NCI-H187 treated with DMSO at 0.1 percent for 48 hours (cell line): ENCODE measurements at places on chromosomes 5 and 9.

DNA sequence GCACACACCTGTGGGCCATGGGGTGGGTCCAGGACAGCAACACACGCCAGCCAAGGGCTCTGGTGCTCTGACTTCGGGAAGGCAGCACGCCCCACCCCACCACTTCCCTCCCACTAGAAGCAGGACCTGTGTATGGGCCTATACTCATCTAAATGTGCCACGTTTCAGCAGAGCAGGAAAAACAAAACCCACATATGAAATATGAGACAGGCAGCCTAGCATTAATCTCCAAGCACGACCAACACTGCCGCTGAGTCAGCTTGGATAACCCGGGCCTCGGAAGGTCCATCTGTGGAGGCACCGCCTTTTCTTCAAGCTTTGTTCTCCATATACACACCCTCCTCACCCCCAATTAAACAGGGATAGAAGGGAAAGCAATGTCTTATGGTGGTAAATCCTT is 203.1 kb downstream of the ROR2 start:
- DNase-seq = no peak

- no peak for DNase-seq
Observed at GRCh38 chr9:2726650-2727340, 9.5 kb downstream of the KCNV2 start.

DNA sequence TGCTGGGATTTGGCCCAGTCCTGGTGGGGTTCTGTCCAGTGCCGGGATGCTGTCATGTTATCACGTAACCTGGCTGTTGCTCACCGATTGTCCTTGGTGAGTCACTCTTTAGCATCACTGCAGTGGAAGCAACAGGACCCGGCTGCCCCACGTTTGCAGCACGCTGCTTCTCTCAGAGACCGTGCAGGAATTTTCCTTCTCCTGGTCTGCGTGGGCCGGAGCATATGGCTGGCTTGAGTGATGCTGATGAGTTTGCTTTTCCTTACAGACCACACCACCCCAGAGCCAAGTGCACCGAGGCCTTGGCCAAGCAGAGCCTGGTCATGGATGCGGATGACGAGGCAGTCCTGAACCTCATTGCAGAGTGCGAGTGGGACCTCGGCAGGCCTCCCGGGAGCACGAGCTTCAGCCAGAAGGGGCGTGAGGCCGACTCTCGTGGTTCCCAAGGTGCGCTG is 21.4 kb downstream of the CEP72 start:
- DNase-seq = no peak

GRCh38 chr5:32280656-32281081 is 32.1 kb downstream of the MTMR12 start:
- DNase-seq = no peak

GRCh38 chr5:157130925-157131324 is 11.7 kb downstream of the MED7 start:
- no peak for DNase-seq

- DNase-seq = no peak
Observed at GRCh38 chr5:140165923-140166270, 9.1 kb upstream of the CYSTM1 start.

- no peak for DNase-seq
Observed at GRCh38 chr9:77016526-77017504, 2.6 kb upstream of the FOXB2 start.

GRCh38 chr9:125745682-125746016 is 1.5 kb upstream of the PBX3 start:
- DNase-seq = no peak

GRCh38 chr9:88586452-88586851 is 51.5 kb downstream of the NXNL2 start:
- DNase-seq = no peak

GRCh38 chr9:137865581-137866145 is 11.9 kb upstream of the CACNA1B start:
- DNase-seq = no peak

DNA sequence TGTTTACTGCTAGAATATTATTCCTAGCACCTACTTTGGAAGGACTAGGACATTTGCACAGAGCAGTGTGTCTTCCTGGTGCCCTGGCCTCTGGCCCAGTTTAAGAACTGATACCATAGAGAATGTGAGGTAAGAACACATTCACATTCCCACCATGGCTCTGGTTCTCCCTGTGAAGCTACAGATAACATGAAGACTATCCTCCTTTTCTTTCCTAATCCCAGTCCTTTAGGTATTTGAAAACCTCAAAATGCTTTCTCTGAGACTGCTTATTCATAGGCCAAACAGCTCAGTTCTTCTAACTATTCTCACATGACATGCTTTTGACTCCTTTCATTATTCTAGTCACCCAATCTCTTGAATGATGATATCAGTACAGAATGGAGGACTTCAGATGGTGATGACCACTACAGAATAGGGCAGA is 11.9 kb downstream of the FAM219A start:
- DNase-seq = no peak

GRCh38 chr9:128683340-128684064 is 5.5 kb upstream of the SET start:
- no peak for DNase-seq

- no peak for DNase-seq
Observed at GRCh38 chr9:90787771-90788460, 13.7 kb upstream of the SYK start.

- DNase-seq = no peak
Observed at GRCh38 chr5:68240202-68240601, 24.6 kb downstream of the PIK3R1 start.

GRCh38 chr5:158014372-158014771 is 155.4 kb upstream of the CLINT1 start:
- DNase-seq = no peak

- DNase-seq = no peak
Observed at GRCh38 chr5:181198905-181199519, 6.0 kb downstream of the TRIM7 start.
